SW480 (cell line): ENCODE measurements at places on chromosomes 7 and 10.

- no peak for DNase-seq
Observed at GRCh38 chr7:45469103-45469502, 105.1 kb upstream of the ADCY1 start.

GRCh38 chr7:127680983-127681382 lies 29.0 kb downstream of the SND1 start:
- DNase-seq, result no peak

DNA sequence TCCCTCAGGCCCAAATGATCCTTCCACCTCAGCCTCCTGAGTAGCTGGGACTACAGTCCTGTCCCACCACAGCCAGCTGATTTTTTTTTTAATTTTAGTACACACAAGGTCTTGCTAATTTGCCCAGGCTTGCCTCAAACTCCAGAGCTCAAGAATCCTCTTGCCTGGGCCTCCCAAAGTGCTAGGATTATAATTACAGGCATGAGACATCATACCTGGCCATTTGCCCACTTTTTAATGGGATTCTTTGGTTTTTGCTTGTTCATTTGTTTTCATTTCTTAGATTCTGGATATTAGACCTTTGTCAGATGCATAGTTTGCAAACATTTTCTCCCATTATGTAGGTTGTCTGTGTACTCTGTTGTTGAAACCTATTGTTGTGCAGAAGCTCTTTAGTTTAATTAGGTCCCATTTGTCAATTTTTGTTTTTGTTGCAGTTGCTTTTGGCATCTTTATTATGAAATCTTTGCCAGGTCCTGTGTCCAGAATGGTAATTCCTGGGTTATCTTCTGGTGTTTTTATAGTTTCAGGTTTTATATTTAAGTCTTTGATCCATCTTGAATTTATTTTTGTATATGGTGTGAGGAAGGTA lies 95.2 kb downstream of the GLCCI1 start:
- no peak for DNase-seq

GRCh38 chr7:144594580-144594979 lies 191.1 kb upstream of the NOBOX start:
- no peak for DNase-seq

GRCh38 chr7:1950066-1950451 lies 280.0 kb downstream of the ELFN1 start:
- no peak for DNase-seq

DNA sequence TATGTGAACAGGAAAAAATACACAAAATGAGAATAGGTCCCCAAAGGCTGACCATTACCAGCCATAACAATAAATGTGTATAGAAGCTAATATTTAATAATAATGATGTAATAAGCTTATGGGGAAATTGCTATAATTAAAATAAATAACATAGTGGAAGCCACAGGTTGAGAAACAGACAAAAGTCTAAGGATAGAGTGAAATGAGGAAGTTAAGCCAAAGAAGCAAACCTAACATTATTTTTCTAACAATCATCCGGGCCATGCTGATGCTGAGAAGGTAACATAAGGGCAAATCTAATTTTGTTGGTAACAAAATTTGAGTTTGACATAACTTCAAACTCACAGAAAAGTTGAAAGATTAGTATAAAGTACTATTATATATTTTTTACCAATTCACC lies 115.9 kb downstream of the MICU1 start:
- no peak for DNase-seq

DNA sequence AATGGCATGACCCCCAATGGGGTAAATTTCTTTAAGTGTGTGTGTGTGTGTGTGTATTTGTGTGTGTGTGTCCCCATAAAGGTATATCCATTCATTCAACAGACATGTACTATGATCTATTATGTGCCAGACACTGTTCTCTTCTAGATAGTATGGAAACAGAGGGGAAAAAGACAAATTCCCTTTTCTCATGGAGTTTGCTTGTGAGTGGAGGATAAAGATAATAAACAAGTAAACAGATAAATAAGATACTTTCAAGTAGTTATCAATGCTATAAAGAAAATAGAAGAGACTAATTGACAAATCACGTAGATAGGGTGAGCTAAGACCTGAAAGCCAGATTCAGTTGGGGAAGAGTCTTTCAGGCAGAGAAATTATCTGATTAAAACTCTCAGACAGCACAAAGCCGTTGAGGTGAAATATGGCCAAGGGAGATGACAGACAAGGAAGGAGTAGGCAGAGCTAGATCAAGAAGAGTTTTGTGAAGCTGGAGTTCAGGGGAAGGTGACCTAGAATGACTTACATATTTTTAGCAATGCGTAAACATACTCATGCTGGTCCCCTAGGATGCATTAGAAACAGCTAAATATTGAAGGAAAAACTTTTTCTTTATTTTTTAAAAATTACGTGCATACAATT lies 45.2 kb upstream of the DMTF1 start:
- DNase-seq, result no peak

GRCh38 chr7:76065016-76065612 lies 17.2 kb downstream of the MDH2 start:
- no peak for DNase-seq

DNA sequence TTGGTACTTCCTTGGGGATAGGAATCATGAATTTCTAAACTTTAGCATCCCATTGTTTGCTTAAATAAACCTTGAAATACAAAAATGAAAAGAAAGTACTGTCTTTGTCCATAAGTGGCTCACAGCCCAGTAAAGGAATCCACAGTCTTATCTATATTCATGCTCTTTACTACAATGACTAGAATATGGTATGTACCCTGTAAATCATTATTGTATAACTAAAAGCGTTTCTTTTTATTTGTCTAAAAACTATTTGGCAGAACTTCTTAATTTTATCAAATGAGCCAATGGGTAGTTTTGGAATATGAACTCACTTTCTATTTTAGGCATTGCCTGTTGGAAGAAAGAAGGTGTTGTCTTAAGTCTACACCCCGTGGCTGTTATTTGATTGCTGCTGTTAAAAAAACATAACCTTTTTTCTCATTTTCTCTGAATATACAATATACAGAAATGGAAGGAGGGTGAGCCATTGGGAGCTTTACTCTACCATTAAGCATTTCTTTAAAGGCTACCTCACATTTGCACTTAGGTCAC lies 12.4 kb upstream of the STRIP2 start:
- DNase-seq, result no peak

- DNase-seq, result peak; percentile 92
Observed at GRCh38 chr10:52883996-52884871, 111.7 kb upstream of the MBL2 start.

DNA sequence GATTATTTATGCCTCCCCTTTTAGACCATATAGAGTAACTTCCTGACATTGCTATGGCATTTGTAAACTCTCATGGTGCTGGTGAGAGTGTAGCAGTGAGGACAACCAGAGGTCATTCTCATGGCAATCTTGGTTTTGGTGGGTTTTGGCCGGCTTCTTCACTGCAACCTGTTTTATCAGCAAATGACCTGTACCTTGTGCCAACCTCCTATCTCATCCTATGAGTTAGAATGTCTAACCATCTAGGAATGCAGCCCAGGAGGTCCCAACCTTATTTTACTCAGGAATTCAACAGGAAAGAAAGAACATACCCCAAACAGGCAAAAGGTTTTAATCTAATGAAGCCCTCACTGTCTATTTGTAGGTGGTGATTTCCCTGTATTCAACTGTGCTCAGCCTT lies 205.4 kb upstream of the YAE1 start:
- DNase-seq, result no peak

DNA sequence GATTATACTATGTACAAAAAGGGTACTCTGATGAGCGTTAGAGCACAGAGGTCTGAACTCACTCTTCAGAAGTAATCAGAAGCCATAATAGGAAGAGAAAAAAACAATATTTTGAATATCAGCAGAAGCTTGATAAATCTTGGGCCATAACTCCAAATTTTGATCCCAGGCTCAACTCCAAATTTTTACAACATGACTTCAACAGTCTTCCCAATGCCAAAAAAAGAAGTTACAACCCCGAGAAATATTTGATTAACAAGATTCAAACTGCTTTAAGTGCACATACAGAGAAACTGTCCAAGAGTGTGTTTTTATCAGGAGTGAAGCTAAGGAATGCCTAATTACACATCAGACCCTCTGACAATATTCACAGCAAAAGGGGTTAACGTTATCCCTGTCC lies 7.5 kb downstream of the MPP7 start:
- no peak for DNase-seq

DNA sequence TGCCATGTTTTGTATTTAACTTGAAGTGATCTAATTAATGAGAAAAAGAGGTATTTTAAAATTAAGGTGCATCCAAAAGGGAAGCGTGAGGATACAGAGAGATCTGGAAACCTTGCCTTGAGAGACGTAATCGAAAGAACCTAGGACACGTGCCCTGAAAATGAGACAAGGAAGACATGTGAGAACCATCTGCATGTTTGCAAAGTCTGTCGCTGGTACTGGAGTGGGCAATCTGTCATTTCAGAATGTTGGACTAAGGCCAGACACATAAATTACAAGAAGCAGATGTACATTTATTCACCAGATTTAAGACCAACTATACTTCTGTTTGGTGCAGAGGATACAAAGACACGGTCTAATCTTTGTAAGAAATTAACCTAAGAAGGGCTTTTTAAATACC lies 9.2 kb downstream of the AGR2 start:
- no peak for DNase-seq

GRCh38 chr10:132065491-132066105 lies at the start of gene JAKMIP3:
Gene JAKMIP3, plus strand, starts transcription at chr10:132065946. Its CDS starts 38,863 bp downstream, at chr10:132104809.
- peak; percentile 88 for DNase-seq

GRCh38 chr7:41164440-41164839 lies 538.5 kb downstream of the INHBA start:
- no peak for DNase-seq

DNA sequence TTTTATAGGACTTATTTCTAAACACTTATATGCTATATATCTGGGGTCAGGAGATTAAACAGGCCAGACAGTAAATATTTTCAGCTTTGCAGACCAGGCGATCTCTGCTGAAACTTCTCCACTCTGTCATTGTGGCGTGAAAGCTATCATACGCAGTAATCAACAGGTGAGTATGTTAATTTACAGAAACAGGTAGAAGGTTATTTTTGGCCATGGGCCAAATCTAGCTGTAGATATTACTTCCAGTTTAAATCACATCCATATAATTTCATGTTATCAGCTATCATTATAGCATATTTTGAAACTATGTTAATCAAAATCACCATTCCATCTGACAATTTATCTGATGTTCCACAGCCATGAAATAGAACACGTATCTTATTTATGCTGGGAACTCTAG lies 67.8 kb downstream of the GPR37 start:
- DNase-seq, result no peak

DNA sequence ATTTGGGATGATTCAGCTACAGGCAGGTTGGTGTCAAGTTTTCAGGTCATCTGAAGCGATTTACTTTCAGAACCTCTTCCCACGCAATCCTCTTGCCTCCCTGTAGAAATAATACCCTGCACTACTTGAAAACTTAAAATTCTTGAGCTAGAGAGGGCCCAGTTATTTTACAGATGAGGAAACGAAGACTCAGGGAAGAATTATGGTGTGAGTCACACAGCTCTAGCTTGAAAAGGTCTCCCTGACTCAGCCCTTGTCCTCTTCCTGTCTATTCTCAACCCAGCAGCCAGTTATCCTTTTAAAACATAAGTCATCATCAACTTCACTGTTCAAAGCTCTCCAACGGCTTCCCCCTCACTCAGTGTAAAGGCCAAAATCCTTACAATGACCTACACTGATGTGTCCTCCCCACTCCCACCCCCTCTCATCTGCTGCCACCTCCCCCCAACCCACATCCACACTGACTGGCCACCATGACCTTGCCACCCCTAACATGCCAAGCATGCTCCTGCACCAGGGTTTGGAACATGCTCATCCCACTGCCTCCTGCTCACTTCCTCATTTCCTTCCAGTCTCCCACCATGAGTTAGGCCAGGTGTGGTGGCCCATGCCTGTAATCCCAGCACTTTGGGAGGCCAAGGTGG lies 3.4 kb downstream of the DNMBP start:
- DNase-seq, result peak; percentile 61

- DNase-seq, result no peak
Observed at GRCh38 chr7:134707663-134708378, 61.2 kb downstream of the BPGM start.

DNA sequence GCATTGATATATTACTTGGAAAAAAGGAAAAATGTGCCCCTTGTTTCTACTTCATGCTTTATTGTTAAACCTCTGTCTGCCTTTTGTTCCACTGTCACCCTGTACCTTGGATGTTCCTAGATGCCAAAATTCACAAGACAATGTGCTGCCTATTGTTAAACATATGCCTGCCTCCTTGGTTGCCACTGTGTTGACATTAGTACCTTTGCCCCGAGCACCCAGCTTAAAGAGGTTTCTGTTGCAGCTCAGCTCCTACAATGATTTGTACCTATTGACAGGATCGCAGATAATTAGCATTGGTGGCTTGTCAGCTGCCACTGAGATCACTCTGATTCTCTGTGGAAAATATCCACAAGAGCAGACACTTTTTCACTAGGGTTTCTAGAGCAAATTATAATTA lies 188.0 kb downstream of the KCND2 start:
- no peak for DNase-seq

DNA sequence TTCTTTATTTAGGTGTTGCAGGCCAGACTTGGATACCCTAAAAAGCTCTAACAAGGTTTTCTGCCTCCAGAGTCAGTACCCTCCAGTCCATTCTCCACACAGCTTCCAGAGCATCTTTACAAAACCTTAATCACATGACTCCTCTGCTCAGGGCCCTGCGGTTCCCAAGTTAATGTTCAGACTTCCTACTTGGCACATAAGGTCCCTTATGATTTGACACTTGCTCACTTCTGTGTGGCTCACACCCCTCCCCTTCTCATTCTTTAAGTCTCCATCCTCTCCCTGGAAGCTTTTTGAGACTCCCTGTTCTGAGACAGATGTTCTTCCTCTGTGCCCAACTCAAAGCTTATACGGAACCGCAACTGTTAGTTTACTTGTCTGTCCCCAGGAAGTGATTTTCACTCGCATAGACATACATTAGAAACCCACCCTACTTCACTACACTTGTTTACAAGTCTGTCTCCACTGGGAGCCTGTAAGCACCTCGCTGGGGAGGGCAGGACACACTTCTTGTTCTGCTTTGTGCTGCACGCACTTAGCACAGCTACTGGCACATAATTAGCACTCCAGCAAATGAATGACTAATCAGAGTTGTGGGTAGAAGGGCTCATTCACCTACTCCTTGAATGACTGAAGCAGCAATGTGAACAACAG lies 154.3 kb upstream of the LAMB4 start:
- DNase-seq, result no peak

- DNase-seq, result no peak
Observed at GRCh38 chr7:146172112-146172511, 55.5 kb downstream of the CNTNAP2 start.

GRCh38 chr10:85604884-85605283 lies 761.7 kb downstream of the GRID1 start:
- DNase-seq, result no peak

- DNase-seq, result no peak
Observed at GRCh38 chr7:19520392-19520791, 188.4 kb downstream of the POLR1F start.

- peak; percentile 75 for DNase-seq
Observed at GRCh38 chr10:70887804-70888800, at the start of gene PCBD1. Gene PCBD1, minus strand, starts transcription at chr10:70888565. Its CDS starts 32 bp downstream, at chr10:70888533.
